ENCODE measurements at places on chromosomes 2 and 18. TPM values are rescaled to one million over a fixed set of nuclear protein-coding genes. Genes with fewer than 3 reads are reported as not detected.

- DNase-seq: peak; percentile 88
Observed at GRCh38 chr2:46954951-46955571, 39.5 kb upstream of the MCFD2 start.

DNA sequence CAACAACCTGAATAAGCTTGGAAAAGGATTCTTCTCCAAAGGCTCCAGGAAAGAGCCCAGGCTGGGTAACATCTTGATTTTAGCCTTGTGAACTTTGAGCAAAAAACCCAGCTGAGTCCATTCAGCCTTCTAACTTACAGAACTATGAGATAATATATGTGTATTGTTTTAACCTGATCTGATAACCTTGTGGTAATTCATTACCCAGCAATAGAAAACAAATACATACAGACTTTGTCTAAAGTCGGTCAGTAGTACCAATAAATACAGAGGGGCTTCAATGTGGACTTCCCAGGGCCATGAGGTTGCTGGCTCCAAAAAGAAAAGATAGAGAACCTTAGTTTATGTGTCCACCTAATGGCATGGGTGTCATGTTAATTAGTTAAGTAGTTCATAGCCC is 191.8 kb downstream of the KCNH7 start:
- no peak for DNase-seq

Gene ALLC
- not detected for total RNA-seq

GRCh38 chr2:229446350-229446749 is 175.3 kb upstream of the PID1 start:
- DNase-seq: no peak

GRCh38 chr2:16179701-16180416 is 239.5 kb downstream of the MYCN start:
- no peak for DNase-seq

- DNase-seq: no peak
Observed at GRCh38 chr2:83595121-83595690, 863.9 kb downstream of the SUCLG1 start.

GRCh38 chr2:18178736-18179349 is 300.4 kb downstream of the KCNS3 start:
- no peak for DNase-seq

GRCh38 chr18:34947711-34948125 is 93.5 kb upstream of the MAPRE2 start:
- no peak for DNase-seq

Gene LRP1B
- total RNA-seq: 3.2 TPM

Gene LDLRAD4
- 17.2 TPM for total RNA-seq

GRCh38 chr2:11819235-11819729 is 72.8 kb downstream of the LPIN1 start:
- no peak for DNase-seq

Gene CTAGE1
- total RNA-seq: not detected

Gene LRP2
- total RNA-seq: 1.9 TPM

Gene DLGAP1
- 1.5 TPM for total RNA-seq

DNA sequence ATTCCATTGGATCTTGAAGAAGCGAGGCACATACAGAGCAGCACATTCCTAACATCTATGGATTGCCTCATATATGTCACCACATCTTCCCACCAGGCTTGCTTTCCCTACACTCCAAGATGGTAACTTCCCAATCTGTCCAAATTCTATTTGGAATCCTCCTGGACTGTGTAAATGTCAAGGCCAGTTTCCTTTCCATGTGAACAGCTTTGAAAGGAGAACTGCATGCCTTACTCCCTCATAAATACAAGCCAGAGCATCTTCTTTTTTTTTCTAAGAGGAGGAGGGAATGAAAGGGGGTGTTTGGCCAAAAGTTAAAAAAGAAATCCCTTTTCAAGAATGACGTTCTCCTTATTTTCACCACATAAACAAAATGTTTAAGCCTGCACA is 103.8 kb upstream of the OSR1 start:
- DNase-seq: no peak

DNA sequence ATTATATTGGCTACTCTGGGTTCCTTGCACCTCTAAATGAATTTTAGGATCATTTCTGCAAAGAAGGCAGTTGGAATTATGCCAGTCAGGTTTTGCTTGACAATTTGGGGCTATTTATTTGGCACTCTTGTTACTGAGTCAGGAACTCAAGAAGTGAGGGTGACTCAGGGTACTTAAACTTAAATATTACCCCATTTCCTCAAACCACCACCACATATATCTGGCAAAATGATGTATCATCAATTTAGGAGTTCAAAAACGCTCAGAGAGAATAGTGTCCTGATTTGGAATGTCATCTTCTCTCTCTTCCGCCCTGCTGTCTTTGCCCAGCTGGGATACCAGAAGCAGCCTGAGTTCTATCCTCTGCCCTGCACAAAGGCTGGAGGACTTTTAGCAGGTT is 2.4 kb upstream of the THNSL2 start:
- no peak for DNase-seq

GRCh38 chr2:81050580-81051095 is 746.1 kb upstream of the LRRTM1 start:
- DNase-seq: no peak

DNA sequence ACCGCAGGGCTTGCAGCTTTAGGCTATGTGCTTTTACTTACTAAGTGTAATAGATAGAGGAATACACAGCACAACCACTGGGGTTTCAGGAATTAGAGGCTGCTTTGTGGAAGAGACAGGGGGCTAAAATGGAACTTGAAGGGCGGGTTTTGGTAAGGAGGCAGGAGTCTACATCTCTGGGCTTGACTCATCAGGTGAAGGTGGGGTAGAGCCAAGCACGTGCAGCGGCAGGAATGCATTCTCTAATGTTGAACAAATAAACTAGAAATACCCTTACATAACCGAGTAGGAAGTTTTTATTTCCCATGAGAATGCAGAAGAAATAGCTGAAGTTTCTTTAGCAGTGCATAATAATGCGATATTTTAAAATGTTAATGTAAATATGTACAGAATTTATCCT is 673.8 kb upstream of the SALL3 start:
- DNase-seq: no peak

- no peak for DNase-seq
Observed at GRCh38 chr18:59990121-59990823, 90.5 kb downstream of the PMAIP1 start.

Gene NTSR2
- not detected for total RNA-seq

DNA sequence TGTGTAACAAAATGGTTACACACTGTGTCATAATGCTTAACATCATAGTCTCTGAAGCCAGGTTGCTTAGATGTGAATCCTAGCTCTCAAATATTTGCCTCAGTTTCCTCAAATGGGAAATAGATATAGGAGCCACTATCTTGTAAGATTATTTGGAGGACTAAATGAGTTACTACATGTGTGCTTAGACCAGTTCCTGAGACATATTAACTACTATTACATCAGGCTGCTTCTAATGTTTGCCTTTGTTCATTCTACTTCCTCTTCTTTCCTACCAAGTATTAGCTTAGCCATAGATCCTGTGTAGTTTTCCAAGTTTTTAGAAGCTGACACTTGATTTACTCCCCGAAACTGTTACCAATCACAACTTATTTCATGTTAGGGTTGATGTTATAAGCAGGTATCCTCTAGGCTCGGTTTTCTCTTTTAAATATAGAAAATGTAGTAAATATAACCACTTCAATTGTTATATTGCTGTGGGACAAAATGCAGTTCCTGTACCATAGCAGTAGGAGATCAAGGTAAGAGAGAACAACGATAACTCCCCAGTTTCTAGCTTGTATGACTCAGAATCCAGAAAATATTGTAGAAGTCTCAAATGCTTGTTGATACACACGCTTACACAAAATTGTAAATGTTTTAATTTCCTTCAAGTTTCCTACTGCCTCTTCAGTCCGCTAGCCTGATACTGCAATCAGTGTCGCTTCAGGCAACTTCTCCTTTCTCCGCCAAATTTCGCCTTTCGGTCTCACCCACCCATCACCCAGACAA is 751 bp upstream of the DNAJC10 start:
- DNase-seq: no peak

- no peak for DNase-seq
Observed at GRCh38 chr2:143937723-143938350, 582.1 kb downstream of the ZEB2 start.

- no peak for DNase-seq
Observed at GRCh38 chr2:67663776-67664175, 266.6 kb downstream of the ETAA1 start.

DNA sequence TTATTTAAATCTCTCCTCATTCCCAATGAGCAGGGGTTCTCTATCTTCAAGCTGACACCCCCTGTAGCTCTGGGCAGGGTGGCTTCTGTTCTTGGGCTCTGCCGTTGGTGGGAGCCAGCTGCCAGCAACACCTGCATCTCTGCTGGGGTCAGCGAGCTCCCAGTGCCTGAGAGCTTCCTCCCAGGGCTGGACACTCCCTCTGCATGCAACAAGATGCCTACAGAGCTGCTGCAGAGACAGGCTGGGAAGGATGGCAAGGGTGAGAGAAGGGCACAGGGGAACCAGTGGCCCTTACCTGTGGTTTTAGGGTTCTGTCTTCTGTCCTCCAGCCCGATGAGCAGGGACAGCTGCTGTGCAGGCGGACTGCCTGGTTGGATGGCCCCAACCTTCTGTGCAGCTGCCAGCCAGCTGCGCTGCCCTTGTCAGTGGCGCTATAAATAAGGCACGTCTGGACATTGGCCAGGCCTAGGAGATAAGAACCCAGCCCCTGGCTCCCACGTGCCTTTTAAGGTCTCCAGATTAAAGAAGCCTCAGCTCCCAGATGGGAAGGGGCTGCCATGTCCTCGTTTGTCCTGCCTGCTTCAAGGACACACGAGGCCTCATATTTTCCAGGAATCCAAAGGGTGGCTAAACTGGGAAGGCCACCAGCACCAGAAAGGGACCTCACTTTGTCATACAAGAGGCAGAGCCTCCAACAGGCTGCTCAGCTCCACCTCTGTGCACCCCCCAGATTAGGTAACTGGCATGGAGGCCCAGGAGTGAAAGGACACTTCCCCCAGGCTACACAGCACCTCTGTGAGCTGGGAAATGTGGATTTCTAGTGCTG is 39.5 kb upstream of the FHL2 start:
- DNase-seq: no peak

GRCh38 chr18:55878224-55878623 is 290.2 kb upstream of the TCF4 start:
- DNase-seq: no peak

Gene AP1S3
- 0.14 TPM for total RNA-seq

Gene REG3G
- not detected for total RNA-seq

DNA sequence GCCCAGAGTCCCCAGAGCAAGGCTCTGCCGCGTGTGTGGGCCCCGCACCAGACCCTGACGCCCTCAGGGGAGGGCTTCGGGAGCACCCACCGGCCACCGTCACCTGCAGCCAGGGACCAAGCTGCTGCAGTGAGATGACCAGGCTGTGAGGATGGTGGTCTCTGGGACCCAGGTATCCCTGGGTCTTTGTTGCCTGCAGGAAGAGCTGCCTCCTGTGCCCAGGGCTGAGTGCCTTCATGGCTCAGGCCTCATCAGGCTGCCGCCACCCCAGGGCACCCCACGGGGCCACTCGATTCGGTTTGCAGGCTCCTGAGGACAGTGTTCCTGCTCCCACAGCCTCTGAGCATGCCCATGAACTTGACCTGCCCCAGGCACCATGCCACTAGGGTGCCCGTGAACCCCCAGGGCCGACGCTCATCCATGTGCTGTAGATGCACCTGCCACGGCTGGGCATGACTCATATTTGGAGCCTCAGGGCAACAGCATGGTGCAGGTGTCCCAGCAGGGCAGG is 109.8 kb downstream of the FAM210A start:
- no peak for DNase-seq

DNA sequence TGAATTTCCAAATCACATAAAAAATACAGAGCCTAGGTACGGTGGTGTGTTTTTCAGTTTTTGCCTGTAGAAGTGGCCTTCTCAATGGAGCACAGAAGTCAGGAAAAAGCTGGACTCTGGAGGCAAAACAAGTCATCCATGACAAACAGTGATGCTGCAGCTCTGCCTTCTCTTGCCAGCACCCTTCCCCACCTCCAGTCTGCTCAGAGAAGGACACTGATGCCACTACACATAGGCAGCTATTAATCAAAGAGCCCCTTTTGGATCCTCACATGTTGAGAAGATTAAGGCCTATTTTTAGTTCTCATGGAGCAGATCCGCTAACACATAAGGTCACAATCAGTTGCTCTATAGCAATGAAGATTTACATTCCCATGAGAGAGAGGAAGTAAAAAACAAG is 181.6 kb upstream of the GALNT5 start:
- DNase-seq: no peak

Gene ZNF521
- total RNA-seq: 40.2 TPM

Gene ID2
- total RNA-seq: 605 TPM

DNA sequence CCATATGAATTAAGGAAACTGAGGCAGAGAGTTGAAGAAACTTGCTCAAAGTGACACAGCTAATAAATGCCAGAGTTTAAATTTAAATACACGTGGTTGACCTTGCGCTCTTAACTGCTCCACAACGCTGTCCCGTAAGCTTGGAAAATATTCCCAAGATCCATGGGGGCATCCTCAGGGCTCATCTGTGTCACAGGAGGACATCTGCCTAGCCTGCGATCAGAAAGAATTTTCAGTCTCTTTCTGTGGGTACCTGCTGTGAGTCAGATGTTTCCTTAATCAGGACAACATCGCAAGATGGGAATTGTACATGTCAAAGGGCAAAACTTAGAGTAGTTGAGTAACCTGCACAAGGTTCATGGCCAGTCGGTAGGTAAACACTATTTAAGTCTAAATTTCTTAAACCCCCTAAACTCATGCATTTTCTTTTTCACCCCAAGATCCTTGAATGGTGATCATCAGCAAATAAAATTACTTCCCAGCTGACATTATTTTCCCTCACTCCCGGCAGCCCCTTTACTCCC is 1.4 kb downstream of the CMPK2 start:
- no peak for DNase-seq

GRCh38 chr18:49582579-49582978 is 20.7 kb downstream of the LIPG start:
- no peak for DNase-seq

GRCh38 chr18:62688743-62689317 is 26.5 kb upstream of the PHLPP1 start:
- no peak for DNase-seq

Gene DSG3
- total RNA-seq: not detected

DNA sequence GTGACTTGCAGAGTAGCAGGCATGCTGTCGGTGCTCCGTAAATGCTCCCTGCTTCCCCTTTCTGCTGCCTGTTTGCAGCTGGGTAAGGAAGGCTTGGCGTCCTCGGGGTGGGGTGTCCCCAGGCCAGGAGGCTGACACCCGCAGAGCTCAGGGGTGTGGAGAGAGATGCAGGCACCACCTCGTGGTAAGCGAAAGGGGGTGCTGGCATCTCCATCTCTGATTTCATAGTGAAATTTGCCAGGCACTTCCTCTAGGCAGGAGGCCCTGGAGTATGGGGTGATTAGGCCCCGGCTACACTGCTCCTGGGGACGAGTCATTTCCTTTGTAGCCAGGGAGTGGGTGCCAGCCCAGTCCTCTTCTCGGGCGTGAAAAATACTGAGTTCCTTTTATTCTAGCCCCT is 160.4 kb downstream of the KLHL29 start:
- DNase-seq: no peak

Gene MARCO
- 3.3 TPM for total RNA-seq

DNA sequence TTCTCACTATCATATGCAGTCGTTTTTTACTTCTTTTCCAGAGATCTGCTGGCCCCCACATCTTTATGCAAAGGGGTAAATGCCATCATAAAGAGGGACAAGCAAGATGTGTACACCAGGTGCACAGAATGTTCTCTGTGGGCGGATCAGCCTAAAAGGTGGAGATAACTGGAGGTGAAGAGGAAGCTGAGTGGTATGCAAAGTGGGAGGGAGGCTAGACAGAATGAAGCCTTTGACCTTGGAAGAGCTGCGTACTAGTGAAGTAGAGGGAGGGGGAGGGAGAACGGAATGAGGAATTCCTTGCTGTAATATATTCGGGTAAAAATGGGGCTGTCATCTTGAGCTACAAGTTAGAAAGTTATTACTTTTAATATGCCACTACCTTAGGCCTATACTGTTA is 287.5 kb upstream of the VRK2 start:
- DNase-seq: no peak

All from sigmoid colon (tissue), 7 donors.